Stimulated activated CD4-positive, alpha-beta T cell treated with anti-CD3 and anti-CD28 coated beads, Interleukin-4, amount 100 ng/mL, for 48 hours (primary cell): ENCODE measurements at places on chromosomes 3 and 15.

DNA sequence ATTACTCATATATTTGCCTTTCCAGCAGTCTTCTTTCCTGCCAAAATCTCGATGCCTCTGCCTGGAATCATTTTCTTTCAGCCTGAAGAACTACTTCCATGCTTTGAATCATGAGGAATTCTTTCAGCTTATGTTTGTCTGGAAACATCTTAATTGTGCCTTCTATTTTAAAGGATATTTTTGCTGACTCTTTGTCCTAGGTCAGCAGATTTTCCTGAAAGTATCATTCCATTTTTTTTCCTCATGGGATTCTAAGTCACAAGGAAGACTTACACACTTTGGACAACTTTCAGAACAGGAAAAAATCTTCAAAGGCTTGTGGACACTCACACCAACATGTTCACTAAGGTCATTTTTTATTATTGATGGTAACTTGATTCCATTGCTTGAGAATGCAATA is 10.1 kb downstream of the PRR23E start:
- DNase-seq, result no peak

DNA sequence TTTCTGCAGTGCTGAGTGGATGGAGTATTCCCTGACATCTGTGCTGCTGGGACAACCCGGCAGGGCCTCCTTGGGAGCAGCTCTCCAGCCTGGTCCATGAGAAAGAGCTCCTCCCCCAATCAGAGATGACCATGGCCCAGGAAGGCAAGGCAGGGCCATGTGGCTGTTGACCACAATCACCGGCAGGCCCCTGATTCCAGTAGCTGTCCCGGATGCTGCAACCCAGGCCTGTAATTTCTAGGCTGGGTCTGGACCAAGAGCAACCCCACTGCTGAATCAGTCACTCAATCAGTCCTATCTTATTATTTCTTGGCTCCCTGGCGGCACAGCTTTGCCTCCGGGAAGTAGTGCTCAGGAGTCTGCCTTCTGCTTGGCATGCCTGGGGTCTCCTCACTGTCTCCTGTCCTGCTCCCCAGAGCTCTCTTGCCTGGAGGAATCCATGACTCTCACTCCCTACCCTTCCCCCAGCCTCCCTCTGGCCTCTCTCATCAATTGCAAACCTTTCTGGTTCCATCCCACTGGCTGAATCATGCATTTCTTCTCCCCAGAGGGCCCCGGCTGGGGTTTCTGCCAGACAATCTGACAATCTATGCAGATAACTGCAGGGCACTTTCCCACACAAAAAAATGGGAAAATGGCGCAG is 32.6 kb upstream of the ITGA11 start:
- no peak for DNase-seq

DNA sequence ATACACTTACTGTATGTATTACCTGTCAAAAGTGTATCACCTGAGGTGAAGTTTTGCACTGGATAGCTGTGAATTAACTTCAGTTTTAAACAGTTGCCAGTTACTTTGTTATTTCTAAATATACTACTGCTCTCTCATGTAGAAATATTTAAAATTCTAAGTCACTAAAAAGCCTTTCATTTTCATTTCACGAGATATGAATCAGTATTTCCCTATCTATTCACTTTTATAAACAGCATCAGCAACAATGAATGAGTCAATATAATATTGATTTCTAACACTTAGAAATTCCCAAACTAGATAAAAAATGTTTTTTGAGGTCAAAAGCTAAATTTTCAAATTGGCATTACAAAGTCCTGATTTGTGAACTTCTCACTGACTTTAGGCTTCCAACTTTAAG is 32.6 kb downstream of the UBE3A start:
- DNase-seq, result no peak

DNA sequence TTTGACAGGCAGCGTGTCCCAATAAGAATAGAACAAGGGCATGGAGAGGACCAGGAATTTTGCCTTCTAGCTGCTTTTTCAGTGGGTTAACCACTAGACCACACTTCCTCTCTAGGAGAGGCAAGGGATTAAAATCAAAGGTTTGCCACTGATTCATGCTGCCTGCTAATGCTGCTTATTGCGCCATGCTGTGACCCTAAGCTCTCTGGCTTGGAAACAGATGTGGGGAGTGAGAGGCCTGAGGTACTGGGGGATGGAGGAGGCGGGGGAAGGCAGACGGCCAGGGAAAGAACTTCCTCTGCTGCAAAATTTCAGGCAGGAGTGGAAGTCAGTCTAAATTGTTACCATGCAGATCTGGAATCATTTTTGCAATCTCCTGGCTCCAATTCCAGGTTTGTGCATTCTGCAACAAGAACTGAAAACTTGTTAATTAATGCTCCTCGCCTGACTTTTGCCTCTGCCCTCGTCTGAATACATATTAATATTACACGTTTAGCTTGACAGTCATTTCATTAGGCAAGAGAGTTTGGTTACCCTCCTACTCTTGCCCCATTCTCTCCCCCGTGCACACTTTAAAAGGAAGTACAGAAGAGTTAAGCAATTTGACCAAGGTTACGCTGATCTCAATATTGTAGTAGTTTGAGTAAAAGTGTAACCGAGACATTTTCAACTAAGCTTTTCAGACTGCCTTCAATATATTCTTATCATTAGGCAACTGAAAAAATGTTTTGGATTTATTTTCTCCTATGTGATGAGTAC is 121.7 kb upstream of the SPRED1 start:
- DNase-seq, result no peak

- DNase-seq, result no peak
Measured at GRCh38 chr15:66195621-66196230, 57.8 kb downstream of the MEGF11 start.

DNA sequence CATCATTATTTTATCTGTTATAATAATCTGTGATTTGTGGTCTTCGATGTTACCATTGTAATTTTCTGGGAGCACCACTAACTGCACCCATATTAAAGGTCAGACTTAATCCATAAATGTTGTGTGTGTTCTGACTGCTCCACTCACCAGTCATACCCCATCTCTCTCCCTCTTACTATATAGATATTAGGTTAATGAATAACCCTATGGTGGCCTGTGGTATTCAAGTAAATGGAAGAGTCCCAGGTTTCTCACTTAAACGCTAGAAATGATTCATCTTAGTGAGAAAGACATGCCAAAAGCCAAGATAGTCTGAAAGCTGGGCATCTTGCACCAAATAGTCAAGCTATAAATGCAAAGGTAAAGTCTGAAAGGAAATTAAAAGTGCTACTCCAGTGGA is 1358.5 kb downstream of the ROBO2 start:
- no peak for DNase-seq

DNA sequence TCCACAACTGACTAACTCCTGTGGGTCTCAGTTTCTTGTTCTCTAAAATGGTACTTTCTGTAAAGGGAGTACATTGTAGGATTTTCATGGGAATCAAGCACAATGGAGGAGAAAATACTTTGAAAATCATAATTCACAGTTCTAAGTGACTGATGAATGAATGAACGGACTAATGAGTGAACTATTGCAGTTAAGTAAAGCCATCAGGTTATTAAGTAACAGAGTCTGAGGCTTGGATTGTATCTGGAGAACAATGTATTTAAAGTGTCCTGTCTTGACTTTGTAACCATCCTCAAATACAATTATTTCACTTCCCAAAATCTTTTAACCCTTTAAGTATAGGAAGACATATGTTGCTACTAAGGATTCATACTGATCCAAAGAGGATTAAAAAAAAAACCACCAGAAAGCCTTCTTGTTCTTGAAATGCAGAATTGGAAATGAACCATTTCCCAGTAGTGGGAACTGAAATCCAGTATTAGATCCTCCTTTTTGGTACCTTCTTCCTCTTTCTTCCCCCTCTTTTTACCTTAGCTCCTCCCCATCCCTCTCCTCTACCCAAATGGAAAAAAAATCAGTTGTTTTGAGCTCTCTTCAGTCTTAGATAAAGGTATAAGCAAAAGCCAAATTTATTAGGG is 13.2 kb upstream of the BCL6 start:
- no peak for DNase-seq

DNA sequence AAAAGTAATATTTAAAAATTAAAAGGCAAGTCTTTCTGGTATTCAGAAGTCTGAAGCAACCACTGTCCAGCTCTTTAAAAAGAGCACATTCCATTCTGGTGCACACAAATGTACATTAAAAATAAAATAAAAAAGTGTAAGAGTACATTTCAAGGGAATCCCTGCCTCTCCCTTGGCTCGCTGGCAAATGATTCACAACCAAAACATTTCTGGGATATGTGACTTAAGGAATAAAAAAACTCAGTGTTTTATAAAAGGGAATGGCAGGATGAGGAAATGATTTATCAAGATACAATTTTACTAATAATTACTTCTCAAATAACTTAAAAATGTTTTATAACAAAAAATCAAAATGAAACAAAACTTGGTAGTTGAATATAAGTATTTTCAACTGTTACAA is 23.8 kb upstream of the ANXA2 start:
- DNase-seq, result no peak

- no peak for DNase-seq
Measured at GRCh38 chr3:136882571-136882970, 20.6 kb downstream of the NCK1 start.

DNA sequence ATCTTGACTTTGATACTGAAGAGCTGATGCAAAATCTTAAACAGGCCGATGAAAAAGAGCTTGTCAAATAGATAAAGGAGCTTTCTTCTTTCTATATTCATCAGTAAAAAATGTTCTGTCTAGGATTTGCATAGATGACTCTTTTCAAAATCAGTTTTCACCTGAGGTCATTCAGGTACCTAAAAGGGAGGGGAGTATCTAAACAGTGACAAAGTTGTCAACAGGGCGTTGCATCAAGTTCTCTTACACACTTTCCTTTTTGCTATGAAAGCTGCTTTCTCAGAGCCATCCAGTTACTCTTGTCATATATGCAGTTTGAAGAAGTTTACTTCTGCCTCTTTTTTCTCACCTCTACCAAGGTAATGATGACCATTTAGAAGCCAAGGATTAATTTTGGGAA is 60.0 kb downstream of the AKAP13 start:
- DNase-seq, result no peak

GRCh38 chr3:101131767-101132166 is 138.5 kb upstream of the ABI3BP start:
- no peak for DNase-seq

DNA sequence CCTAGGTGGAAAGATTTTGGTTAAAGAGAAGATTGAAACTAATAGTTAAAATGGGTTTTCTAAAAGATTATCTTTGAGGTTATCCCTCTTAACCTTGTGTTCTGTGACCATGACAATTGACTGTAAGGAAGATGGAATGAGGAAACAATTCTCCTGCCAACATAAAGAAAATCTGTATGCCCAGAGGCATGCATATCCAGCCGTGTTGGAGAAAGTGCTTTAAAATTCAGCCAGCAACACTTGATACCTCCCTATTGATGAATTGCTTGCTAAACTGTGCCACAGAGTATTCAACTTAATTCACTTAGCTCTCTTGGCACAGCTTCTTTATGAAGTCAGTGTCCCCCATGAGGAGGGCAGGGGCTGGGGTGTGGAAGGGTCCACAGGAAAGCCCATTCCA is 203.5 kb downstream of the UBE2E2 start:
- no peak for DNase-seq

GRCh38 chr3:48598323-48599076 is 3.4 kb upstream of the COL7A1 start:
- DNase-seq, result no peak

- DNase-seq, result no peak
Measured at GRCh38 chr3:156360963-156361362, 194.0 kb downstream of the SSR3 start.

DNA sequence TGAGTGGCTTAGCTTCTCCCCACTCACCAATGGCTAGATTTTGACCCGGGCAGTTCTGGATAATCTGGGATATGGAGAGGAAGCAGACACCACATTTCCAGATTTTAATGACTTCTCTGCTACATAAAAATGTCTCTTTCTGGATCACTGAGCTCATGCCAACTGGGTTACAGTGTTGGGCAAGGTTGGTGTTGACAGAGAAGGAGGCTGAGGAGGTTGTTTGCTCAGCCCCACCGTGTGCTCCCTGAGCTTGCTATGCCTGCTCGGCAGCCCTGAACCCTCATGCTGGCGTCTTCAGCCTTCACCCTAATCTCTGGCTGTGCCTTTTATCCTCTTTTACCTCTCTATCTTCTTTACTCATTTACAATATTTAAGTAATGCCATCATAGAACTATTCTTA is 53.0 kb upstream of the KPNA4 start:
- DNase-seq, result no peak
